ENCODE measurements at places on chromosomes 5 and 9.

- DNase-seq = no peak
Measured at GRCh38 chr5:16914108-16914435, 22.0 kb downstream of the MYO10 start.

GRCh38 chr5:77449277-77449676 lies 42.8 kb downstream of the WDR41 start:
- no peak for DNase-seq

DNA sequence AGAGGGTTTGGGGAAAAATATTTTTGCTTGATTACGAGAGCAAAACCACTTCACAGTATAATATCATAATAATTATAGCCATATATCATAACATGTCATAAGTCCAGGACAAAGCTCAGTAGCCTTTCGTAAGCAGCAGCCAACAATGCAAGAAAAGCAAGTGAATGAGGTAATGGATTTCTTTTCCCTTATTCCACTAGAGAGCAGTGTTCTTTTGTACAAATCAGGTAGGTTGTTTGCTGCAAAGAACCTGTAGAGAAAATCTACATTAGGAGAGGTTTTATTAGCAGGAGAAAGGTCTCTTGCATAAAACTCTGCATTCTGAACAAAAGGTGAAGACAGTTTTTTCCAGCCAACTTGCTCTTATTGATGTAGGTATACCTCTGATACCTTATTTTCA lies 1033.4 kb downstream of the TLE4 start:
- no peak for DNase-seq

DNA sequence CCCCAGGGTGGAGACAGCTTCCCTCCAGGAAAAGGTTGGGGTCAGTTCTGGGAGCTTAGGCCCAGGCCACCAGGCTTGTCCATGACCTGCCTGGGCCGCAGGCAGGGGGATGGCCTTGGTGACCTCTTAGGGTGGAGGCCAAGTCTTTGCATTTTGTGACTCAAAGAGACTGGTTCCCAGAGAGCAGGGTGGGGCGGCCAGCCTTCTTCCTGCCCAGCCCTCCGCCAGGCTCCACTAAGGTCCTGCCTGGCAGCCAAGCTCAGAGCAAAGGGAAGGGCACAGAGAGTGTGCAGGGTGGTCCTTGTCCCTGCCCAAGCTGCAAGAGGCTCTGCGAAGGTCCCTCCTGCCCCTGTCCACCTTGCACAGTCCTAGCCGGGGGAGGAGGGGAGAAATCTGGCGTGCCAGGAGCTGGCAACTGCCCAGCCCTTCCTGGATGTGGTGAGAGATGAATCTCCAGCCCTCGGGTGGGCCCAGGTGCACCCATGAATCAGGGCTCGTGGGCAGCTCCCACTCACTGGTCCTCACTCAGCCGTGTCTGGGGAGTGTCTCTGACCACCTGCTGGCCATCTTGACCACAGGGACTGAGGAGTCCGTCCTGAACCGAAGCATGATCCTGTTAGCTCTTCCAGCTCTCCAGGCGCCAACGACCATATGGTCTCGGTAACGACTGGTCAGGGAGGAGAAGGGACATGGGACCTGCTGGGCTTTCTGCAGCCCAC lies 2.3 kb upstream of the PTGDS start:
- DNase-seq = no peak

- peak; percentile 29 for DNase-seq
Measured at GRCh38 chr5:72818866-72819534, 2.5 kb downstream of the TNPO1 start.

GRCh38 chr5:120848883-120849282 lies 384.8 kb downstream of the PRR16 start:
- no peak for DNase-seq

DNA sequence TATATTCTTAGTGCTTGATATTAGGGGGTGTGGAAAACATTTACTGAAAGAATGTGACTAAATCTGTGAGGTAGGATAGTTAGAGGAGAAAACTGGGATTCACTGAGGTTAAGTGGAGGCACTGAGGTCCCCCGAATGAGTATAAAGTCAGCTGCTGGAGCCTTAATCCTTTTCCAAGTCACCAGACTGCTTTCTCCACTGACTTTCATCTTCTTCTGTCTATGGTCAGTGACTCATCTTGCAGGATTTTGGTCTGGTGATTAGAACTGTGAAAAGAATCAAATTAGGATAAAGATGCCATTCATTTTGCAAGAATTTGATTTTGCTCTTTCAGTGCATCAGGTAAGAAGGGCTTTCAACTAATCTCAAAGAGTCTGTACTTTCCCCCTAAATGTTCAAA lies 89.3 kb upstream of the ALDH1A1 start:
- DNase-seq = no peak

GRCh38 chr5:72123764-72124376 lies 16.6 kb downstream of the MAP1B start:
- DNase-seq = no peak

DNA sequence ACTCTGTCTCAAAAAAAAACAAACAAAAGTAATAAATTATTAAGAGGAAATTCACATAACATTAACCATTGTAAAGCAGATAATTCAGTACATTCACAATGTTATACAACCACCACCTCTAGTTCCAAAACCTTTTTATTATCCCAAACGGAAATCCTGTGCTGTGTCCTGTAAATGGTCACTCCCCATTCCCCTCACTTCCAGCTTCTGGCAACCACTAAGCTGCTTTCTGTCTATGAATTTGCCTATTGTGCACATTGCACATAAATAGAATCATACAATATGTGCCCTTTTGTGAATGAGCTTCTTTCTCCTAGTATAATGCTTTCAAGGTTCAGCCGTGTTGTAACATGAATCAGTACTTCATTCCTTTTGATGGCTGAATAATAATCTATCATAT lies 20.8 kb downstream of the C9orf152 start:
- DNase-seq = no peak

DNA sequence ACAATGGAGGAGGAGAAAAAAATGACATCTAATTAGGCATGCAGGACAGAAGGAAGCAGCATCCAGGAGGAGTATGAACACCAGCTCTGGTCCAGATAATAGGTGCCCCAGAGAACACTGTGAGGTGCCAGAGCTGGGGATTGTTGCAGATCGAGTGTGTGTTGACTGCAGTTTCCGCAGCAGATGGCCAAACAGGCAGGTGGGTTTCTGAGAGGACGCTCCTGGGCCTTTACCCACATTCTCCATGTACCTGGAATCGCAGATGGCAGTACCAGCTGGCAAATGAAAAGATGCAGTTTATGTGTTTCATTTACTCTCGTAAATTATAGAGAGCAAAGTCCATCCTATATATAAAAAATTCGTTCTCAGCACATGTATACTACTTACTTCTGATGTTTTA lies 182.2 kb upstream of the ISL1 start:
- DNase-seq = no peak

DNA sequence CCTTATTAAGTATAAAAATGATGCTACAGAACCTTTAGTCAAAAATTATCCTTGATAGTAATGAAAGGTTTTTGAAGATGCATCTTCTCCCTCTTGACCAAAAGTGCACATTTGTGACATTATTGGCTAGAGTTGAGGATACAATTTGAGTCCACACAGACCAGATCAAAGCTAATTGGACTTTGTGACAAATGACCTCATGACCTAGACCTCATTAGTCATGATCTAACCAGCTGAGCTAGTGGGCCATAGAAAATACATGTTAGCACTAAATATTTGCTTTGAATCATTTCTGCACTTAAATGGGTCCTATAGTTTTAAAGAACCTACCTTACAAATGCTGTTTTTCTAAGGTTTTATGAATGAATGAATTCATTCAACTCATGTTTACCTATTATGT lies 182.1 kb downstream of the RFX3 start:
- DNase-seq = no peak

DNA sequence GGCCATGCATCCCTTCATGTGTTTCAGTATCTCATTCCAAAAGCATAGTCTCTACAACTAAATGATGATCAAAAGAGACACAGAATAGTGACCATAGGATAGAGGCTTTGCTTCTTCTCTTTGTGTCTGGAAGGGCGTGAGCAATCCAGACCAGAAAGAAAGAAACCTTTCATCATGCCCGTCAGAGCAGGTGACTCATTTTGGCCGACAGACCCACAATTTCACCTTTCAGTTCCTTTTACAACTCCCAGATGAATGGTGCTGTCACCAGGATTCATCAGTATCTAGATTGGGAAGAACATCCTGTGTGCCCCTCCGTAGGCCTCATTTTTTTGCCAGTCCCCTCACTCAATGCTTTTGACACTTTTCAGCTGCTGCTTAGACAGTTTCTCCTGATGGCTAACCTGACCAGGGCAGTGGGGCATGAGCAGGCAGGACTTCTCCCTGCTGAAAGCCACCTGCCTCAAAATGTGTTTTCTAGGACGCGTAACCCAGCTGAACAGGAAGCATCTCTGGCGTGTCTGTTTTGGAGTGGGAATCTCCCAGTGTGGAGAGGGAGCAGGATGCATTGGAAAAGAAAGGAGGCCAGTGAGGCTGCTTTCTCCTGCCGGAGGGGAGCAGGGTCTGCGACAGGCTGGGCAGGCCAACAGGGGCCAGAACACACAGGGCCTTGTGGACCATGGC lies 21.2 kb downstream of the ABLIM3 start:
- no peak for DNase-seq

DNA sequence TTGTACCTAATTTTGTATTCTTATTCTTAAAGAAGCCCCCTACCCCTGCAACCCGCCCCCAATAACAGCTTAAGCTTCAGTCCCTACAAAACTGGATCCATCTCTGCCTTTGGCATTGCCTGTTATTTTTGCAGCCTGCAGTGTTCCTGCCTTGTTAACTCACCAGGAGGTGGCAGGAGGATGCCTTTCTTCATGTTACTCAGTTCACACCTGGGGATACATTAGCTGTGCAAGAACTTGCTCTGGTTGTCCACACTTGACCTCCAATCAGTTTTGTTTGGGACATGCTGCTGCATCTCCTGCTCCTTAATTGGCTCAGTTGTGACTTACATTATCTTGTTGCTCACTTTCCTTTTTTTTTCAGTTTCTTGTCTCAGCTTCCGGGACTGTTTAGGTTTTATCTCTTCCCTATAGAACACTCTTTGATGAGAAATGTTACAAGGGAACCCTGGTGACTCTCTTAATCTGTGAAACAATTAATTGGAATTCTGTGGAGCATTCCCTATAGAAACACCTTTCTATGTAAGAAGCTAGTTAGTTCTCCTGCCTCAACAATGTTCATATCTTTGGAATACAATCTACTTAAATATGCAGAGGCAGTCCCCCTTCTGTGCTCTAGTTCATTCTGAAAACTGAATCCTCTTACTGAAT lies 467.7 kb upstream of the ACO1 start:
- DNase-seq = no peak

GRCh38 chr9:73009649-73010288 lies 56.9 kb upstream of the ALDH1A1 start:
- no peak for DNase-seq

- DNase-seq = no peak
Measured at GRCh38 chr5:152462021-152462721, 57.1 kb upstream of the NMUR2 start.

DNA sequence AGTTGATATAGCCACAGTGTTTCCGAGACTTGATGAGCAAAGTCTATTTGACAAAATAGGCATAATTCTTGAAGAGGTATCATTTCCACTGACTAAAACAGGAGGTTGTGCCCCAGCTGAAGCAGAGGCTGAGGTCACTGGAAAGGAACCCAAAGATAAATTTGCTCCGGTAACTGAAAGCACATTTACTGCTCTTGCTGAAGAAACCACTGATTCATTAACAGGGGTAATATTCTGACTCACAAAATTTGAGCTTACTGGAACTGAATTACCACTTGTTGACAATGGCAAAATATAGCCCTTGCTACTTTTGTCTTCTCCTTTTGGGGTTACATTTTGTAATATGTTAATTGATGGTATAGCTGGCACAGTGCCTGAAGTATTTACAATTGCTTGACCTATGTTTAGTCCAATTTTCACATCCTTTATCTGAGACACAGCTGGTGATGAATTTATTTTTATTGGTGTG lies 30.2 kb downstream of the MLANA start:
- no peak for DNase-seq

DNA sequence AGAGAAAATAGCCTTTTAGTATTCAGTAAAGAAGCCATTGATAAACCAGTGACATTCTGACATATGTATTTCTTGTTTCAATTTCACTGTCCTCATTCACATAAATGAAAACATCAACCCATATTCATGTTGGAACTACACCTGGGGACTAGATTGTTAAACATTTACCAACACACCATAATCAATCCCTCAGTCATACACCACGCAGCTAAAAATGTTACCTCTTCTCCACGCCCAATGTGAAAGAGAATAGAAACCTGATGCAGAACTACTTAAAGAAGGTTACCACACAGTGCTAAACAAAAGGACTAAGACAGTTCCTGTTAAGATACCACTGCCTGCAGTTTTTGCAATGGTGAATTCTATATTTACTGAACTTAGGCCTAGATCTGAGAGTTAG lies 518.9 kb downstream of the PRELID2 start:
- no peak for DNase-seq

DNA sequence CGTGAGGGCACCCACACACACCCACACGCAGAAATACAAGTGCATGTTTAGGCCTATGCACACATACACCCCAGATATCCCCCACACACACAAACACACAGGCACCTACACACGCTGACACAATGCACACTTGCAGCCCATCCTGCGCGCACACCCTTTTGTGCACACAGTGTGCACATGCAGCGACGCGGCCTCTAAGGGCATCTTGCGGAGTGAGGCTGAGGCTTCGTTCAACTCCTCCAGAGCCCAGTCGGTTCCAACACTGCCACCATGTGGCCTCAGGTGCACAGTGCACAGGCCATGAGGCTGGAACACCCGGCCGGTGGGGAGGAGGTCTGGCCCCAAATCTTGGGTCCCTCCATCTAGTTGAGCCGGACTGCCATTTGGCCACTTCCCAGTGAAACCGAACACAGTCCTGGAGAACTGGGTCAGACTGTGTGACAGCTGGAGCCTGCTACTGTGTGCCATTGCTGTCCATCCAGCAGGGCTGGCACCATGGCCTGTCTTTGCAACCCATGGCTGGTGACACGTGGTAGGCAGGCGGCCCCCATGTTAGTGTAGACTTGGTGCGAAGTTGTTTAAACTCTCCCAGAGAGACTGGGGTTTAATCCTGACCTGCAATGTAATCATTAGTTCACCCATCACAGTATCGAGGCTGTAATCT lies 97.7 kb upstream of the MVB12B start:
- peak; percentile 61 for DNase-seq

GRCh38 chr9:129884220-129885017 lies 49.2 kb downstream of the USP20 start:
- DNase-seq = peak; percentile 92

All from stimulated activated CD4-positive, alpha-beta T cell treated with anti-CD3 and anti-CD28 coated beads, Interleukin-12 subunit alpha, Interleukin-12 subunit beta, amount 100 ng/mL, for 48 hours (primary cell).